ENCODE measurements at places on chromosomes 2 and 18.

GRCh38 chr2:58137856-58138255 is 91.2 kb downstream of the VRK2 start:
- peak; percentile 21 for DNase-seq

DNA sequence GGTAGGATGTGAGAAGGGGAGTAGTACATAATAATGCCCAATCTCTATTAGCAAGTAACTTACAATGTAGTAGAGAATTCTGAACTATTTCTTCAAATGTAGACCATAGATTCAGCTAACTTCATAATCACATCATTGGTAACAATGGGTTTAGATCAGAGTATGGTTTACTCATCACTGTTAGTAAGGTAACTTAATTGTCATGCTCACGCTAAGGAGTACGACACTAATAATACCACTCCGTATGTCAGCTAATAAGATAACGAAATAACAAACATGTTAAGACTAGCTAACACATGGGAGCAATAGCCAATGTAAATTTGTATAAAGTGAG is 56.4 kb upstream of the CCDC141 start:
- no peak for DNase-seq

GRCh38 chr2:9573013-9573720 is 17.5 kb upstream of the ADAM17 start:
- DNase-seq: no peak

DNA sequence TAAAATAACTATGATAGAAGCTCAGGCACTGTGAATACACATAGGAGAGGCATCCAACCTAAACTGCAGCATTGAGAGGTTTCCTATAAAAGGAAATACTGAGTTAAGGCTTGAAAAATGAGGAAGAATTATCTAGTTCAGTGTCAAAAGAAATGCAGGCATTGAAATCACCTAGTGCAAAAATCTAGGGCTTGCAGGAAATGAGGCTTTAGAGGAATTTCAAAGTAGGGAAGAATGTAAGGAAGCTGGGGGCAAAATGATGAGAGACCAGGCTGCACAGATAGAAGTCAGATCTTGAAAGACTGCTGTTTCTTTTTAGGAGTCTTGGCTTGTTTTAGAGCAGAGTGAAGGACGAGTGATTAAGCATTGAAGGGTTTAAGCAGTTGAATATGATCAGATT is 28.1 kb upstream of the SCYGR2 start:
- DNase-seq: no peak

- DNase-seq: no peak
These were observed 23.4 kb upstream of the TNS1 start for GRCh38 chr2:218026244-218026643.

GRCh38 chr2:96153991-96154431 is 8.8 kb upstream of the DUSP2 start:
- peak; percentile 27 for DNase-seq

All from SK-N-SH (cell line).